Stimulated activated CD4-positive, alpha-beta T cell treated with anti-CD3 and anti-CD28 coated beads, Interleukin-2, amount 100 ng/mL, for 4 hours (primary cell): ENCODE measurements at places on chromosomes 12 and 14.

DNA sequence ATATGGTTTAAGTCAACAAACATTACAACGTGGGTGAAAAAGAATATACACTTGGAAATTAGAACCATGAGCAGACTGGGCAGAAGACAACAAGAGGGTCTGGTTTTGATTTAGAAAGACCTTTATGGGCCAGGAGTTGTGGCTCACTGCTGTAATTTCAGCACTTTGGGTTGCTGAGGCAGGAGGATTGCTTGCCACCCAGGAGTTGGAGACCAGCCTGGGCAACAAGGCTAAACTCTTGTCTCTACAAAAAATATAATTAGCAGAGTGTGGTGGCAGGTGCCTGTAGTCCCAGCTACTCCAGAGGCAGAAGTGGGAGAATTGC lies 2.7 kb upstream of the NFKBIA start:
- no peak for DNase-seq

DNA sequence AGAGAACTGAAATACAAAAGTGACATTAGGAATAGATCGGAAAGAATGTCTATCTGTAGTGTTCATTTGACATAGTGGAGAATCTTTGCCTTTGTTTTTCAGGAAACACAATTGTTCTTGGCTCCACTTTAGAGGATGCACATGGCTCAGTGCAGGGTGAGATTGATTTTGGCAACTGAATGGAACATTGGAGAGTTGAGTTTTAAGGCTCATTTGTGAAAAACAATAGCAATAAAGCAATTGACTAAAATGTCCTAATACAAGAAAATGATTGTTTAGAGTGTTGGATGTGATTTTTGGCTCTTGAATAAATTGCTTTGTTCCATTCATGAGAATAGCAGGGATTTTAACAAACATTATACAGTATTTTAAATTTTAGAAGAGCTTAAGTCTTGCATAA lies 116.4 kb downstream of the SLC38A1 start:
- DNase-seq, result no peak

DNA sequence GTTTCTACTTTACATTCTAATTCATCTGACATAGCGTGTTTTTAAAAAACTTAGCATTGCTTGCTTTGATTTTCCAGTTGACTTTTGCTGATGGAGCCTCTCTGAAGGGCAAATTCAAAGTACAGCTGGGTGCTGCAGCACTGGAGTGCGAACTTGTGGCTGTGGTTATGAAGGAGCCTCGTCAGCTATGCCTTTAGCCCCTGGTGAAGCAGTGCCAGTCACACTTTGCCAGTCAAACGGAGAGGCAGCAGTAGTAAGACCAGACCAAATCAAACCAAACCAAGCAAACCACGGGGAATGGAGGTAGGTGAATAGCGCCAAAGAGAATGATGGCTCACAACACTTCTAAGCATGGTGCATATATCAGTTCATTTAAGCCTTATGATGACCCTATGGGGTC lies 15.1 kb upstream of the SLC38A2 start:
- DNase-seq, result no peak

- no peak for DNase-seq
Measured at GRCh38 chr14:25406818-25407217, 356.9 kb upstream of the STXBP6 start.

GRCh38 chr12:41802803-41803202 lies 341.9 kb downstream of the GXYLT1 start:
- DNase-seq, result no peak

DNA sequence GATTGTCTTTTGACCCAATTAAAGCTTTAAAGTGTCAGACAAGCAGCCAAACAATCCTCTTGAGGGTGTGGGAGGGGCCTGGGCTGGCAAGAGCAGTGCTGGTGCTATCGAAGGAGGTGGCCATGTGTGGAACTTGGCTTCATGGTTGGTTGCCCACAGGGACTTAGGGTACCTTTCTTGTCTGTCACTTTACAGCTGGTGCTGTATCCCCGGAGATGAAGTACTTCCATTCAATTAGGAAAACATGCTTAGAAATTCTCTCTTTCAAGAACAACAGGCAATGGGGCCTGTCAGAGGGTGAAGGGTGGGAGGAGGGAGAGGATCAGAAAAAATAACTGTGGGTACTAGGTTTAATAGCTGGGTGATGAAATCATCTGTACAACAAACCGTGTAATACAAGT lies 86.5 kb downstream of the DAAM1 start:
- DNase-seq, result no peak

- no peak for DNase-seq
Measured at GRCh38 chr14:67762051-67762450, 54.3 kb downstream of the ZFYVE26 start.

GRCh38 chr14:72629534-72629933 lies 264.4 kb downstream of the DPF3 start:
- no peak for DNase-seq
